Activated CD4-positive, alpha-beta T cell treated with anti-CD3 and anti-CD28 coated beads for 24 hours (primary cell): ENCODE measurements at places on chromosomes 1 and 21.

DNA sequence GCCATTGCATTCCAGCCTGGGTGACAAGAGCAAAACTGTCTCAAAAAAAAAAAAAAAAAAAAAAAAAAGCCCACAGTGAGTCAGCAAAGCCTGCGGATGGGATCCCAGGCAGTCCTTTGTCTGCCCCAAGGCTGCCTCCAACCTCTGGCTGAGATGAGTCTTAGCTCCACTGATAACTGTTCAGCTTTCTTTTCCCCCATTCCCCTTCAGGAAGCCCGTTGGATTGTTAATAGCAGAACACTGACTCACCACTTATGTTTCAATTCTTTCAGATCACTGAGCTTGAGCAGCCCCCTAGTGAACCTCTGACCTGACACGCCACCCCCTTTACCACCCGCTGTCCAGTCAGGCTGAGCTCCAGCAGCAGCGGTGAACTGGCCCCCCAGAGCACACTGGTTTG, 57.5 kb downstream of the ERG start:
- no peak for DNase-seq

- no peak for DNase-seq
These were observed 20.4 kb upstream of the SAMD11 start for GRCh38 chr1:903305-903704.

DNA sequence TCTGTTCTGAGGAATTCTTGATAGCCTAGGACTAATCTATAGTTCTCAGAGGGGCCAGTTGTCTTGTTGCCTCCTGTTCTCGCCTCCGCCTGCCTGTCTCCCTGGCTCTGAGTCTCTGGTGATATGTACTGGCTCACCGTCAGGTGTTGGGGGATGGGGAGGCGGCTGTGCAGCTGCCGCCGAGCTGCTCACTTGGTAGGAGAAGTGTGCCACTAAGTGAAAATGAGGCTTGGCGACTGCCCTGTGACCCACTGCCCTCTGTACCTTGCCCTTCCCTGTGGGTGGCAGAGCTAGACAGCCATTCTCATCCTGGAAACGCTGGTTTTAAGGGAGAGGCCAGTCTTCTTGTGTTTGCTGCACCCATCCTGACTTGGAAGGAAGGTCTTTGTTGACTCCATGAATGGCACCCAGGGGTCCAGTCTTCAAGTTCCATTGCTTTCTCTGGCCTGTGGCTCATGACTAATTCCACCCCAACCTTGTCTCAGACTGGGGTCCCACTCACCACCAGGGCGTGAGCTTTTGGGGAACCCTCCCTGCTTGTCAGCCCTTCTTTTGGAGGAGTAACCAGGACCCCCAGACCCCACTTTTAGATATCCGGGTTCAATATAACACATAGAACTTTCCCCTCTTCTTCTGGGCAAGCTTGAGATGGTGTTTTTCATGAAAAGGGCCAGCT, 120.6 kb downstream of the CACNA1E start:
- no peak for DNase-seq

- DNase-seq, result no peak
These were observed 63.8 kb downstream of the IARS2 start for GRCh38 chr1:220157738-220158137.

DNA sequence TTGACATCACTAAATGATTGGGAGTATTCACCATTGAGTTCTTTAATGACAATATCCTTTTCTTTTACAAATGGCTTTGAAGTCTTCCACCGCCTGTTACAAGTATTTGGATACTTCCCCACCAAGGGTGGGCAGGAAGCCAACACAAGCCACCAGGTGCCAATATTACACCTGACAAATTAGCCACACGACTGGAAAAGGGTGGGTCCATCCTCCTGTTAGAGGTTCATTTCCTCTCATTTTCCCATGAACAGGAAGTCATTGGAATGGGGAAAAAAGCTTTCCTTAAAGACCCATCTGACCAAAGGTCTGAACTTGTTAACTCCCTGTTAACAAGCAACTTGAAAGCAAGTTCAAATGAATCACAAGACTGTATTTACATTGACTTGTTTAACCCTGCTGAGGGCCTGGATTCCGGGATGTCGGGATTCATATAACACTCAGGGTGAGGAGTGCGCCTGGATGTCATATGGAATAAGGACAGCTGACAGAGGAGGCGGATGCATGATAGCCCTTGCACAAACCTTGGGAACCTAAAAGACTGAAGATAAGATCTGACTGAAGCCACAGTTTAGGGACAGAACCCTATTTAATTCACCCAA, 40.5 kb upstream of the PROX1 start:
- no peak for DNase-seq
